NCI-H1092 treated with DMSO at 0.1 percent for 48 hours (cell line): ENCODE measurements at places on chromosomes 1 and 21.

- DNase-seq, result no peak
Observed at GRCh38 chr1:26553942-26554682, 24.6 kb downstream of the RPS6KA1 start.

- DNase-seq, result no peak
Observed at GRCh38 chr1:200262326-200262965, 147.4 kb downstream of the ZNF281 start.

- DNase-seq, result no peak
Observed at GRCh38 chr1:5010656-5011055, 356.2 kb downstream of the AJAP1 start.

- no peak for DNase-seq
Observed at GRCh38 chr1:150477733-150478132, 9.5 kb upstream of the TARS2 start.

DNA sequence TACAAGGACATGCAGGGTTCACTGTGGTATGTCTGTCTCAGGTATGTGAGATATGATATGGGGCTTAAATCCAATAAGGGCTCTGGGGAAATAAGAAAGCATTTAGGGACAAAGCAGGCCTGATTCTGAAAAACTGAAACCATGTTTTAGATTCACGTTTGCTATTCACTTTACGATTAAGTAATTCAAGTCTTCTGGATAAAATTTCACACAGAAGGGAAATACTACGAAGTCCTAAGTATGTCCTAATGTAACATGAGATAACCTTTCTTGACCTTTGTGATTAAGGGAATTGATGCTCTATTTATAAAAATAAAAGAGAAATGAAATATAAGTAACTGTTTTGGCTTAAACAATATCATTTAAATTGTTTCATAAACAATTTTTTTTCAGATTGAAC is 55.4 kb downstream of the HNRNPR start:
- DNase-seq, result no peak

DNA sequence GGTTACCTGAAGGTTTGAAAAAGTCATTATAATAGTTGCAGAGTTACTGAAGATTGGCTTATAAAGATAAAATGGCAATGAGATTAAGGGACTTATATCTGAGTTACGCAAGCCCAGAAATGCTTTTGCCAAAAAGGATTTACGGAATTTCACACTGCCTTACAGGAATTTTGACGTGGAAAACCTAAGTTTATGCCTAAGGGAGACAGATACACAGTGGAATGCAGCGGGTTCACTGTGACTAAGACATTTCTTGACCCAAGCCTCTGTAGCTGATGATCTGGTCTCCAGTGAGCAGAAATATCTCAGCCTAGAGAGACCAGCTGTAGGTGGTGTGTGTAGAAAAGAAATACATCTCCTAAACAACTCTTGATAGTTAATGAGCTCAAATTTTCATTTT is 10.1 kb upstream of the EXO1 start:
- DNase-seq, result no peak

DNA sequence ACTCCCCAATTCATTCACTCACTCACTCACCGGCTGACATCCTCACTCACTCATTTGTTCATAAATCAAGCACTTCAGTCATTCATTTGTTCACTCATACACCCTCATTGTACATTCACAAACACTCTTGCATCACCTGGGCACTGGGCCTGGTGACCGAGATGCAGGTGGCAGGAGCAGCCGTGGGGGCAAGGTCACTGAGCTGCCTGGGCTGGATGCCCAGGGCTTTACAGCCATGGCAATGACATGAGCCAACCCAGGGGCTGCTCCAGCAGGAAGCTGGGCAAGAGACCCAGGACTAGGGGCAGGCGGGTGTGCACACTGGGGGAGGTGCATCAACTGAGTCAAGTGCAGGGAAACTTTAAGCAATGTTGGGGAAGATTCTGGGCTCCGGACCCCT is 113.6 kb upstream of the IGSF21 start:
- no peak for DNase-seq

DNA sequence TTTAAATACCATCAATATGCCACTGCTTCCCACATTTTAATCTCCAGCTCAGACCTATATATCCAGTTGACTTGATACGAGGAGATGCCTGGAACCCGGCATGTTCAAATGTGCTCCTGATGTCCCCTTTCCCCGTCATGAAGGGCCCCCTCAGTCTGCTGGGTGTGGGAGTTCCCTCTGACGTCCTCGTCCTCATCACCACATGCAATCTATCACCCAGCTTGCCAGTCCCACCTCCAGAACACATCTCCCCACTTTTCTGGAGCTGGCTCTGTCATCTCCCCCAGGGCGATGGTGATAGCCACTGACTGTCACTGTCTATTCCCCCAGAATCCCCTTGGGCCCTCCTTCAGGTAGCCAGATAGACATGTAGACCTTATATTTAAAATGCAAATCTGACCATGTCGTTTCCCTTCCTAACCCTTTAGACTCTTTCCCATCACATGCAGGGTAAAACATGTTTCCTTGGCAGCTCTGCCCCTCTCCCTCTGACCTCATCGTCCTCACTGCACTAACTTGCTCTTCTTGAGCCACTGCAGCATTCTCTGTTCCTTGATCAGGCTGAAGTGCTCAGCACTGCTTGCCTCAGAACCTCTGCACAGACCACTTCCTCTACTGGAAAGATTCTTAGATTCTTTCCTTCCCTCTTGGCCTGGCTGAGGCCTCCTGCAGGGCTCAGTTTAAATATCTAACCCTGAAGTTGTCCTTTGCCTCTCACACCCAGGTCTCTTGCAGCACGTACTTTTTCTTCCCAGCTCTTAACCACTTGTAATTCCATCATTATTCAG is 7.4 kb downstream of the AZIN2 start:
- DNase-seq, result no peak

DNA sequence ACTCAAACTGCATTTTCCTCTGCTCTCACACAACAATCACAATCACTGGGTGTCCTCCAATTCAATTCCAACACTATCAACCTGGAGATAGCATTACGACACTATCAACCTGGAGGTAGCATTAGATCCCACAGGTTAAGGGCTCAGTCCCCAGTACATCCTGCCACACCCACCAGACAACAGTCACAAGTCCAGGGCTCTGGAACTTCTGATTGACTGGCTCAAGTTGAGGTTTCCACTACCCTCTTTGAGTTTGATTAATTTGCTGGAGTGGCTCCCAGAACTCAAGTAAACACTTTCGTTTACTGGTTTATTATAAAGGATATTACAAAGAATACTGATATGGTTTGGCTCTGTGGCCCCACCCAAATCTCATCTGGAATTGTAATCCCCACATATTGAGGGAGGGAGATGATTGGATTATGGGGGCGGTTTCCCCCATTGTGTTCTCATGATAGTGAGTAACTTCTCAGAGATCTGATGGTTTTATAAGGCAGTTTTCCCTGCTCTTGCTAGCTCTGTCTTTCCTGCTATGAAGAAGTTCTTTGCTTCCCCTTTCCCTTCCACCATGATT is 49.6 kb upstream of the ARHGAP29 start:
- DNase-seq, result no peak

DNA sequence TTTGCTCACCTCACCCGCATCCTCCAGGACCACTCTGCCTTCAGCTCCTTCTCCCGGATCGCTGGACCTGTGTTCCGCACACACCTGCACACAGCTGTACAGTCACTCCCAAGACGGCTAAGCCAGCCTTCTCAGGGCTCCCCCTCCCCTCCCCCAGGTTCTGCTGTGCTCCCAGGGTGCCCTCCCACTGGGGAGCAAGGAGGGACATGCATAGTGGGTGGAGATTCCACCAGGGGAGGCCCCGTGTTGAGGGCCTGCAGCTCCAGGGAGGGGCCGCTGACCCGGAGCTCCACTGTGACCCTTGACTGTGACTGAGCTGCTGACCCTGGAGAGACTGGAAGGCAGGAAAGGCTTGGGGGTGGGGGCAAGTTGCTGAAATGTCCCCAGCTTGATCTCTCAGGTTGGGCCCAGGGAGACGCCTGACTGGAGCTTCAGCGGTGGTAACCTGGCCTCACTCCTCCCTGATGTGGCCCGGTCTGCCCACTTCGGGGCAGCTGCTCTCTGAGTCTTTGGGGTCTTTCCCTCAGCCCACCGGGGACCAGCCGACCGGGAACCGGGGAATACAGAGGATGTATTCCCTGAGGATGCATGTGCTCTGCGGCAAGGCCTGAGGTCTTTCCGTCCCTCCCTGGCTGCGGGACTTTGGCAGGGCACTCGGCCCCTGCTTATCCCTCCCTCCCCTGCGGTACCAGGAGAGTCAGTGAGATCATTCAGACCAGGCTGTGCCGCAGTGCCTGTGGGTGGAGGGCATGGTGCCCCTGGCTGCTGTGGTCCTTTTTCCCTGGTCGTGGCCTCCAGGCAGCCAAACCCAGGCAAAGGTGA is 28.6 kb upstream of the PLCH2 start:
- no peak for DNase-seq

DNA sequence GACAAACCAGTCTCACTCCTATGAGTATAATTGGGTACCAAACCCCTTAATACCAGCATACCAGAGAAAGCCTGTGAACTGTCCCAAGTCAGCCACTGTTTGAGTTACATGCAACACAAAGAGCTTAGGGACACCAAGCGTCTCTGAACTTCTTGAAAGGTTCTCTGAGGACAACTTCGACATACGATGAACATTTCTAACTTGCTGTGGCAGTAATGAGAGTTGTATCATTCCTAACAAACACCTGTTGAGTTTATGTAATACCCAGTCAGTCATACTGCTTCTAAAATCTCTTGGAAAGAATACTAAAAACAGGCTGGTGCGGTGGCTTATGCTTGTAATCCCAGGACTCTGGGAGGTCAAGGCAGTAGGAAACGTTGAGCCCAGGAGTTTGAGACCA is 18.4 kb downstream of the CCT8 start:
- no peak for DNase-seq

DNA sequence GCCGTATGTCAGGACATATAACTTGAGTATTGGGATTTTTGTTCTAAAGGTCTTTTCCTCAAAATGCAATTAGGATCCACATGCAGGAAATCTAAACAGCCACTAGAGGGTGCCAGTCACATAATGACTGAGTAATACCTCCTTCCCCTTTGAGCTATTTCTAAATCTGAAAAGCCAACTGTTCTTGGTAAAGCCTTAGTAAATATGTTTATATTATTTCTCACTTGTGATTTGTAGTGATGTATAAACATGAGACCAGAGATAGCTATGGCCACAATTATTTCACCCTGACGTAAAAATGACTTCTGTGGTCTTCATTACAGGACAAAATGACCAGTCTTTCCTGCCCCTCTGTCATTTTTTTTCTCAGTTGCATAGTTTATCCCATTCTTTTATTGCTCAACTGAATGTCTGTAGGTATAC is 41.0 kb upstream of the DR1 start:
- DNase-seq, result peak; percentile 60

- no peak for DNase-seq
Observed at GRCh38 chr1:157626099-157626498, 28.2 kb upstream of the FCRL4 start.

DNA sequence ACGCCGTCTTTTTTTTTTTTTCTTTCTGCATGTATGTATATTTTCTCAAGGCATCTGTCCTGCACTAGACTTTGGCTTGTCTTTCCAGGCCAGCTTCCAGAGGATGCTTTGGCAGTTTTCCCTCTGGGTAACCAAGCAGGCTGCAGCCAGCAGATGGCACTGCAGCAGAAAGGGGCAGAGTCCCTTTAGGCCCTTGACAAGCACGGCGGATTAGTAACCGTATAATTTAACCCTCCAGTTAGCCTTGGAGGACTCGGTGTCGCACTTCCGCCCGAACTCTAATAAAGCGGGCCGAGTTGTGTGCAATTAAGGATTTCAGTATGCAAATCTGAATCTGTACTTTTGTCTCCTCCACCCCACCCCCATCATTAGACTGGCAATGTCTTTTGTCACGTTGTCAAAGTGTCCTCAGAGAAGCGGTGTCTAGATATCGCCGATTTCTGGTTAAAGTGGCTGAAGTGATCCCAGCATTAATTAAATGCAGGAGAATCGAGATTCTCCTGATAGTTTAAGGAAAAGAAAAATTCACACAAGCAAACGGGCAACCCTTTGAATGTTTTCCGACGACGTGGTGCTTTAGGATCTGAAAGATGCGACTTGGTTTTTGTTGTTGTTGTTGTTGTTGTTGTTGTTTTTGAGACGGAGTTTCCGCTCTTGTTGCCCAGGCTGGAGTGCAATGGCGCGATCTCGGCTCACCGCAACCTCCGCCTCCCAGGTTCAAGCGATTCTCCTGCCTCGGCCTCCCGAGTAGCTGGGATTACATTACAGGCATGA is 1.1 kb upstream of the TMEM167B start:
- DNase-seq, result peak; percentile 68

- no peak for DNase-seq
Observed at GRCh38 chr1:206856674-206857464, 8.6 kb upstream of the IL20 start.

GRCh38 chr1:48644190-48644900 is 132.3 kb downstream of the BEND5 start:
- DNase-seq, result no peak

- DNase-seq, result no peak
Observed at GRCh38 chr21:37509802-37510393, 143.3 kb downstream of the DYRK1A start.

DNA sequence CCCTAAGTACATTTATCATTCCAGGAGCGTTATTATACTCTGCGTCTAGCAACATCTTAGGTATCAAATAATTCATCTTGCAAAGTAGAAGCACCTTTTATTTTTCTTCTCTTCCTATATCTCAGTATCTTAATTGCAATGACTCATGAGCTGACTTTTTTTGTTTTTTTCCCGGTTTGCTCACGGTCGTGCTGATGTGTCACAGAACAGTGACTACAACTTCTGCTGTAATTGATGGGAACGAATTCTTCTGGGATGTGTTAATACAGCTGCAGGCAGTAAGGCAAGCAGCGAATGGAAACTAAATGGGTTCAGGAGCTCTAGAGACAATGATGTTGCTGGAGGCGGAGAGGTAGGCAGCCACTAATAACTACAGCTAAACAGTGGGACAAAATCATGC is 89.8 kb upstream of the TMPRSS15 start:
- no peak for DNase-seq

GRCh38 chr1:18748435-18748834 is 111.0 kb downstream of the TAS1R2 start:
- no peak for DNase-seq

DNA sequence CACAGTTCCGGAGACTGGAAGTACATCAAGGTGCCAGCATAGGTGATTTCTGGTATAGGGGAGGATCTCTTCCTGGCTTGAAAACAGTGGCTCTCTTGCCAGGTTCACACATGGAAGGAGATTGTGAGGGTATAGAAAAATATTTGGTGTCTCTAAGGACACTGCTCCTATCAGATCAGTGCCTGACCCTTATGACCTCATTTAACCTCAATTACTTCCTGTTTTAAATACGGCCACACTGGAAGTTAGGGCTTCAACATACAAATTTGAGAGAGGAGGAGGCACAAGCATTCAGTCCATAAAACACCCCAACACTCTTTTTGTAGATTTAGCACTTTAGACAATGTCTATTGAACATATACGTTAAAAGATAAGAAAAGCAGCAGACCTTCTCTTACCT is 37.0 kb downstream of the COL6A1 start:
- no peak for DNase-seq

- peak; percentile 45 for DNase-seq
Observed at GRCh38 chr1:96095849-96096612, 625.6 kb upstream of the PTBP2 start.

DNA sequence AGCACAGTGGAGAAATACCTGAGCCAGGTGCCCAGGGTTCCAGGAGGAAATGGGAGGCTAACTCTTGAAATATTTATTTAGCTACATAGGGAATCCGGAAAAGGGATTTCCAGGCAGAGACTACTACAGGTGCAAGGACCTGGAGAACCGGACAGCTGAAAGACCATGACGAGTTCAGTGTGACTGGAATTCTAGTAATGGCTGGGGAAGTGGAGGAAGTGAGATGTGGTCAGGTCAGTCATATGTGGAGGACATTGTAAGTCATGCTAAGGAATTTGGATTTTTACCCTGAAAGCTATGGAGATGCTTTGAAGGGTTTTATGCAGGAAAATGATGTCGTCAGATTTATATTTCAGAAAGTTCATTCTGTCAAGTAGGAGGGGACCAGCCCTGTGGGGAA is 1.8 kb downstream of the CAP1 start:
- no peak for DNase-seq
